SW 1271 (cell line): ENCODE measurements at places on chromosomes 3 and 15.

DNA sequence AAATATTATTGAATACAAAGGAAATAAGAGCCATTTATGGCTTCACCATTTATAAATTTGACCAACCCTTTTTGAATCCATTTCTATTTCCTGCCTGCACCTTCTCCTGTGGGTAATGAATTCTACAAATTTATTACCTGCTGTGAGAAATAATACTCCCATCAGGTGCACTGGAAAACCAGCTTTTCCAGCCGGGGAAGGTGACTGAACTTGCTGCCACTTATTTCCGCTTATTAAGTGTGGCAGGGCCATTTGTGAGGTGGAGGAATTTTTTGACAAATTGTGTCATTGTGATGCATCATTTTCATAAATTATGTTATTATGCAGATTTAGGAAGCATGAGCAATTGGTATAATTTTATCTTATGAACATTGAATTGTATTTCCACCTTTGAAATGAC, 151.1 kb downstream of the SQOR start:
- DNase-seq, result no peak

DNA sequence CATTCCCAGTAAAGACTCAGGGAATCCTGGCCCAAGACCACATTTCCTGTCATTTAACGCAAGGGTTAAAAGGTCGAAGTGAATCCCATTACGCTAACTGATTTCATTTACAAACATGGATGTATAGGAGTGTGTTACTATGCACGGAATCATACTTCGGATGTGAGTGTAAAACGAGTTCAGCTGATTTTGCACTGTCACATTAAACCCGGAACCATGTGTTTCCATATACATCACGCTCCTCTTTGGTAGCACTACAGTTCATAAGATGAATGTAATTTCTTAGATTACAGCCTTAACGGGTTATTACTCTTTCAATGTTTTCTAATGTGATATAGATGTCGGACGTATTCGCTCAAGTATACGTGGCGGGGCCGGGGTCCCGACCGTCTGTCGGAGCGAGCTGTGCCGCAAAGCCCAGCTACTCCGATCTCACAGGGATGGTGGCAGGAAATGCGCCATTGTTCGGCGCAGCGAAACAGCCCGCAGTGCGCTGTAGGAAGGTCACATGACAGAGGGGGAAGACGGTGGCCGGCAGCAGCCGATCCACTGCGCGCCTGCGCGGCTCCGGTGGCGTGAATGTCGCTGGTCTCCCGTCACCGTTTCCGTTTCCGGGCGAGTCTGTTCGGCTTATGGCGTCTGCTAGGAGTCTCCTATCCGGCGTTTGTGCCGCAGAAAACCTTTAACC, 97.3 kb downstream of the NPAP1 start:
- DNase-seq, result no peak

GRCh38 chr3:49351521-49352011, 6.6 kb downstream of the GPX1 start:
- DNase-seq, result no peak

DNA sequence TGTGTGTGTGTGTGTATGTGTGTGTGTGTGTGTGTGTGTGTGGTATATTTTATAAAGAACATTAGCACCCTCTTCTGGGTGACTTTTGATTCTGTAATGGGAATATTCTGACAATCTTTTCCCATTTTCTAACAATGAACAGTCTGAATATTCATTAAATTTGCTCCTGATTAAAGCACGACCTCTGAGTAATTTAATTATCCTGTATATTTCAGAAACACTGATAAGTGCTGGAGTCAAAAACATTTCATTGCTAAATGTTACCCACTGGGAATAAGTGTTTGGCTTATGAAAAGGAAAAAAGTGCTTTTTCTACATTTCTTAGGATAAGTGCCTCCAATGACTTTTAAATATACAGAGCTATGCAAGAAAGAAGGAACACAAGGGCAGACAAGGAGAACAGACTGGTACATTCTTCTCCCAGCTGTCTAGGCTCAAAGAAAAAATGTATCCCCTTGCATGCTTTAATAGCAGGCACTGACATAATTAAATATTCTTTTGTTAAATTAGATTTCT, 32.3 kb upstream of the SYNPR start:
- DNase-seq, result no peak

- no peak for DNase-seq
Measured at GRCh38 chr15:65752151-65752700, 39.9 kb downstream of the DENND4A start.

DNA sequence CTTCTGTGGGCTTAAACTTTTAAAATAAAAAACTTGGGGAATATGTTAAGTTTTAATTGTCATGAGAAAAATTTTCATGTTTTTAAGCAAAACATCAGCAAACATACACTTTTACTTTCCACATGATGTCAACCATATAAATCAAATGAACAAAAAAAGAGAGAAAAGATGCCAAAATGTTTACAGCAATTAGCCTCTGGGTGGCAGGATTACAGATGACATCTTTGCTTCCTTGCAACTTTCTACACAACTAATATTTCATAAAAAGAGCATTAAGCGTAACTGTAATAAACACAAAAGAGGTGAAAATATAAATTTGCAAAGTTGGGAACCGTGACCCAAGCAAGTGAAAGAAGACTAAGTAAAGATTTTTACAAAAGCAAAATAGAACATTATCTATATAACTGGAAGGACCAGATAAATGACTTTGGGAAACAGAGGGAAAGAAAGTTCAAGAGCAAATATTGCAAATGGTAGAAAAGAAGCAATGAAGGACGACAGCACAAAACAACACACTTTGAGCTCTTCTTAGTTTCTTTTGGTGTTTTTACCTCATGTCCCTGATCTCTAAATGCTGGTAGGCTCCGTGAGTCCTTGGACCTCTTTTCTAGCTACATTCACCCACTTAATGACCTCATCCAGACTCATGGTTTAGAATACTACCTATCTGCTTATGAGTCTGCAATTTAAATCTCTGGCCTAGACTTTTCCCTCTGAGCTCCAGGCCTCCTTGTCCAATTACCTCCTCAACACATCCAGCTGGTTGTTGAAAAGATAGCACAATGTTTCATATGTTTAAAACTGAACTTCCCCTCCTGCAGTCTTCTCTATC, 9.4 kb downstream of the TP53BP1 start:
- DNase-seq, result no peak

DNA sequence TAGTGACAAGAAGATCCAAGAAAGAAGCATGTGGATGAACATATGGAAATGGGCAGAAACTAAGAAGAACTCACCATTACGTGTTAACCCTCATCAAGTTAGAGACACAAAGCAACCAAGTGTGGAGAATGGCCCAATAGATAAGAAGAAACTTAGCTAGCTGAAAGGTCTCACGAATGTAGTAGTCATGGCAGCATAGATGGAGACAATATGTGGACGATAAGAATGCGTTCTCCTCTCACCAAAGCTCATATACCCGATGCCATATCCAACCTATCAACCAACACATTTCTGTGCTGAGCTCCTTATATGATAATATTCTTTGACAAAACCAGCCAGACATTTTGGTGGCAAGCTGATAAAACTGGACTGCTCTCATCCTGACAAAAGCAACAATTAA, 15.1 kb upstream of the CLDN1 start:
- DNase-seq, result no peak

GRCh38 chr15:78638658-78639314, 2.2 kb downstream of the CHRNB4 start:
- peak; percentile 13 for DNase-seq

DNA sequence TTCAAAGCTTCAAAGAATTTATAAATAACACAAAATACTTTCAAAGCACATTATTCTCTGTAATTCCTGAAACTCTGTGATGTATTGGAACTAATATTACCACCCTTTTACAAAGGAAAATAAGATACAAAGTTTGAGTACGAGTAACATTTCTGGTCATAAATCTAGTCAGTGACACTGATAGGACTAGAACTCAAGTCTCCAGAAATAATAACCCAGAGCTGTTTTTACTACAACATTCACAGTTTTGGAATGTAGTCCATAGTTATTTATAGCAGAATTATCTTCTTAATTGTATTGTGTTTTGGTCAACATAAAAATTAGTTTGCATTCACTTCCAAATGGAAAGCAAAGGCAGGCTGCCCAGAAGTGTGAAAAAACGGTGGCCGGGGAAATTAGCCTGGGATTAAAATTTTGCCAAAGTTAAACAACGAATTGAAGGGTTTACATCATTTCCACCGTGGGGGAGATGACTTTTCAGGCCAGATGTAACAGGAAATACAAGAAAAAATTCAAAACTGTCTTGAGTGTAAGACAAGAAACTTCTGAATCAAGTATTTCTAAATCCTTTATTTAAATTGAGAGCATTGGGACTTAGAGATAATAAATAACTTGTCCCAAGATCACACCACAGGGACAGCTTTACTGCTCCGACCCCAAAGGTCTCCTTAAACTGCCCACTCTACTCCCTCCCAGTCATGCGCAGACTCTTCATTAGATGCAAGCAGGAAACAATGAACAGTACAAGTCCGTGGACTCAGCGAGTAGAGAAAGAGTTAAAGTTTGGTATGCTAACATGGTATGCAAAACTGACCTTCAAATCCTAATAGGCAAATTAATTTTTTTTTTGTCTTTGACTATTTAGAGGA, 74.3 kb upstream of the VGLL4 start:
- peak; percentile 46 for DNase-seq

DNA sequence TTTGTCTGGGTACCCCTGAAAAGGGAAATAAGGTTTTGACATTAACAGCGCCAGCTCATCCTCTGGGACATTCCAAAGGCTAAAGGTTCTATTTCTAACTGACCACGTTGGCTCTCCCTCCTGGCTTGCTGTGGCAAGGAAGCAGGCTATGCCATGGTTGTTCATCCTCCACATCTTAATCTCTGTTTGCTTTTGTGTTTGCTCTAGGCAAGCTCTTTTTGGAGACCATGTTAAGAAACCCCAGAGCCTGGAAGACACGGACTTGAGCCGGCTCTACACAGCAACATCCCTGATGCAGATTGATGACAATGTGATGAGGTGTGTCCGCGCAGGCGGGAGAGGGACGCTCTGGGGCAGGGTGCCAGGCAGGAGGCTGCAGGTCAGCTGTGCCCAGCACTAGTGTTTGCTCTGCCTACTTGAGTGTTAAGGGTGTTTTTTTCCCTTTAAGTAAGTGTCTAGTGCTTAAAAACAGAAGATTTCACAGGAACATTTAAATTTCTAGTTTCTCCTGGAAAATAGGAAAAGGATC, 33.3 kb downstream of the RLBP1 start:
- no peak for DNase-seq

DNA sequence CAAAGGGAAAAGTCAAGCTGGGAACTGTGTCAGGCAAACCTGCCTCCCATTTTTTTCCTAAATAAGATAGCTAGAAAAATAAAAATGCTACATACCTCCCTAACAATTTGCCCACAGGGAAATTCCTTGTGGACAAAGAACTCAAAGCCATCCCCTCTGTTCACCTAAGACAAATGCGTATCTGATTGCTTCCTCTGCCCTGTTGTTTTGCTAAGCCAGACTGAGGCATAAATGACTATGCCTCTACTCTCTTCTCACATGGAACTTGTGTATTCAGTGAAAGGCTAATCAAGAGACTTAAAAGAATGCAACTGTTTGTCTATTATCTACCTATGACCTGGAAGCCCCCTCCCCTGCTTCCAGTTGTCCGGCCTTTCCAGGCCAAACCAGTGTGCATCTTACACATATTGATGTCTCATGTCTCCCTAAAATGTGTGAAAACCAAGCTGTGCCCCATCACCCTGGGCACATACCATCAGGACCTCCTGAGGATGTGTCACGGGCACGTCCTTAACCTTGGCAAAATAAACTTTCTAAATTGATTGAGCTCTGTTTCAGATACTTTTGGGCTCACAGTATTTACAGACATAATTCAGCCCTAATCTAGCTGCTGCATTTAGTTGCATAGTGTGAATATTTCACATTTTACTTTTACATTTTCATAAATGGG, 15.8 kb downstream of the CHD2 start:
- no peak for DNase-seq

DNA sequence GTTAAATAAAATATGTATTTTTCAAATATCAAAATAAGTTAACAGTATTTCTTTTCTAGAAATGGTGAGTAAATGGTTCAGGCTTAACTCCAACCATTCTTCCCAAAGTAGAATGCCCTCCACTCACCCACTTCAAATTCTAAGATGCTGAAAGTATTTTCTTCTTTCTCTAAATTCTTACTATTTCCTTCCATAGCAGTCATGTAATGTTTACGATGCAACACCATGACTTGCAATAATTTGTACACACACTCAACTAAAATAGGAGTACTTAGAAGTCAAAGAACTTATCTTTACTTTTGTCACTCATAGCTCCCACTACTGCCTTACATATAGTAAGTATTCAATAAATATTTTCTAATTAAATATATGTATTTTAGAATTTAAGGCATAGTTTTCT, 65.0 kb downstream of the AQR start:
- DNase-seq, result no peak

DNA sequence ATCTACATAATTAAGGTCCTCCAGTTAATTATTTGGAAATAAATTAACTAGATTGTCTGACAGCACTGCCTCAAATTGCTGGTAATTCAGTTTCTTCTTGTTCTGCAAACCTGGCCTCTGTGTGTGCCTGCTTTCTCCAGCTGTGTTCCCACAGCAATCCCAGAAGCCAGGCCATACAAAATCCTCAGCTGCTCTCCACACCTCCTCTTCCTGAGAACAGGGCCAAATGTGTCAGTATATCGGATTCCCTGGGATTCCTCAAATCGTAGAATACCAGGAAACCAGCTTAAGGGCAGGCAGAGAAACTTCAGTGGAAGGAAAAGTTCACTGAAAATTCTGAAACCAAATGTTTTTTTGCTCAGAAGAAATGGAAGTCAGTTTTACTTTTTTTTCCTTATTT, 261.4 kb downstream of the ZMAT3 start:
- no peak for DNase-seq

GRCh38 chr15:56890038-56890437, 28.4 kb upstream of the TCF12 start:
- no peak for DNase-seq

DNA sequence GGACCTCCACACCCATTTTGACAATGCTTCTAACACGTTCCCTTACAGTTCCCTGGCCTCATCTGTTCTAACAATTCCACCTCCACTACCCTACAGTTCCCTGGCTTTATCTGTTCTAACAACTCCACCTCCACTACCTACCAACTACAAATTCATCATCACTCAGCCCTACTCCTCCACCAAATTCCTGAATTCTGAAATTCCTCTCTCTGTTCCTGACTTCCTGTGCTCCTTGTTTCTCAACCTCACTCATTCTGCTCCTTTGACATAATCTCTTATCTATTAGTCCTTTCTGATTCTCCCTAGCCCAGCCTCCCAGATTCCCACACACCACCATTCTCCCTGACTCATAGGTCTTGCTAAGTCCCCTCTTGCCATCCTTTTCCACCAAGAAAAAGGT, 22.5 kb downstream of the UPK1B start:
- no peak for DNase-seq
